ENCODE measurements at places on chromosomes 12 and 14. TPM values are rescaled to one million over a fixed set of nuclear protein-coding genes. Genes with fewer than 3 reads are reported as not detected.

Gene NRIP2
- not detected for total RNA-seq

DNA sequence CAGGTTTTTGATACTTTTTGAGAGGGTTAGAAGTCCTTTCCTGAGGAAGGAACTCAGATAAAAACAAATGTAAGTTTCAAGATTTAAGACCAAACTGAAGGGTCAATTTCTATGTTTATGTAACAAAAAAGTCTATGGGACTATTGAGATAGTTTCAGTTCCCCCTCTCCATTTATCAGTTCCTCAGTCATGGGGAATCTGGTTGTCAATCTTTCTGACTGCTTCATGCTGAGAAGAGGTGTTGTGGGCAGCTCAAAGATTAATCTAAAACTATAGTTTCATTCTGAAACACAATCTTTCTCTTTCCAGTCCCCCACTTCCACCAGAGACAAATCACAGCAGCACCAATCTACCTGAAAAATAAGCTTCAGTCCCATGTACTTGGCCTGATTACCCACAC lies 93.7 kb downstream of the KCNMB4 start:
- no peak for DNase-seq

DNA sequence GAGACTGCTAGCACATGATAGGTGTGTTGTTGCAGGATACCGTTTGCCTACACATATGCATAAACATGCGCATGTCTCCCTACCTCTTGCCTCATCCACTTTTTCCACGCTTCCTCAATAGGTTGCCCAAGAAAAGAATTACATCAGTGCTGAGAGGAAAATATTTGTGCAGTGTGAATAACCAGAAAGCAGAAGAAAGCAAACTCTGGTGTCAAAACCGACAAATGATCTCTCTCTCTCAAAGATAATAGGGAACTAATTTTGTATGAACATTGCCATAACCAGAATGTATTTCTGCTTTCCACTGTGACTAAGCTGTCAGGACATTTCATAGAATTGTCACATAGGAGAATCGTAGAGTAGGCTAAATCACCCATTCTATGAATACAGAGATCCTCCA lies 1.3 kb downstream of the CLEC7A start:
- no peak for DNase-seq

DNA sequence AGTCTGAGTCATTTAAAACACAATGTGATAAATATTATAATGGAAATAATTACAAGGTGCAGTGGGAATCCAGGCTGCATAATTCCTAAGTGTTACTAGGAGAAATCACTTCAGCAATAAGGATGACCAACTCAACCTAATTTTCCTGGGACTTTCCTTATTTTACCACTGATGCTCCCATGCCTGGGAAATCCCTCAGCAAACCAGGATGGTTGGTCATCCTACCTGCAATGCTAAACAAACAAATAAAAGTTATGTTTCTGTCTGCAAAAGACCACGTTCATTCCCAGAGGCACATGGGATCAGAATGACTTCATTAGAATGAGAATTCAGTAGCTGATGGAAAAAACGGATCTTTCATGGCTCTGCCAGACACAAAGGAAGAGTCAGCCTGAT lies 130.8 kb upstream of the RAP1B start:
- no peak for DNase-seq

DNA sequence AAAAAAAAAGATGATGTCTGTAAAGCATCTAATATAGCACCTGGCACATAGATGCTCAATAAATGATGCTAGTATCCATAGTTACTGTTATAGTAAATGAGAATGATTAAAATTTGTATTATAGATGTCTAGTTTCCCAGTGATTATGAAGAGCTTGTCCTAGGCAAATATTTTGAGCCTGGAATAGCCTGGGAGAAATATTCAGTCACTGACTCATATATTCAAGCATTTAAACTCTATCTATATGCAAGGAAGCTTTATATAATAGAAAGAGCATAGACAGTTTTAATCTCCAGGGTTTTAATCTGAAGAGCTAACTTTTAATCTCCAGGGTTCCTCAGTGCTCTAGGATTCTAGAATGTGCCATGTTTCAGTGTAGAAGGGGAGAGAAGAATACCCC lies 91.5 kb upstream of the VASH1 start:
- DNase-seq = no peak

DNA sequence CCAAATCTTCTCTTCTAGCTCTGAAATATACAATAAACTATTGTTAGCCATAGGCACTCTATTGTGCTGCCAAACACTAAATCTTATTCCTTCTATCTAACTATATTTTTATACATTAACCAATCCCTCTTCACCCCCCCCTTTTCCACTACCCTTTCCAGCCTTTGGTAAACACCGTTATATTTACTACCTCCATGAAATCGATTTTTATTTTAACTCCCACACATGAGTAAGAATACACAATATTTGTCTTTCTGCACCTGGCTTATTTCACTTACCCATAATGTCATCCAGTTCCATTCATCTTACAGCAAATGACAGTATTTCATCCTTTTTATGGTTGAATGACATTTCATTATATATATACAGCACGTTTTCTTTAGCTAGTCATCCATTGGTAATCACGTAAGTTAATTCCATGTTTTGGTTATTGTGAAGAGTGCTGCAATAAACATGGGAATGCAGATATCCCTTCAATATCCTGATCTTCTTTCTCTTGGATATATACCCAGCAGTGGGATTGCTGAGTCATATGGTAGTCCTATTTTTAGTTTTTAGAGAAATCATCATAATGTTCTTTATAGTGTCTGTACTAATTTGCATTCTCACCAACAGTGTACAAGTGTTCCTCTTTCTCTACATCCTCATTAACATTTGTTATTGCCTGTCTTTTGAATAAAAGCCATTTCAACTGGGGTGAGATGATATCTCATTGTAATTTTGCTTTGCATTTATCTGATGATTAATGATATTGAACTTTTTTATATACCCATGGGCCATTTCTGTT lies 34.2 kb upstream of the PLBD1 start:
- no peak for DNase-seq

- no peak for DNase-seq
Observed at GRCh38 chr14:76811561-76811960, 1.1 kb downstream of the ANGEL1 start.

DNA sequence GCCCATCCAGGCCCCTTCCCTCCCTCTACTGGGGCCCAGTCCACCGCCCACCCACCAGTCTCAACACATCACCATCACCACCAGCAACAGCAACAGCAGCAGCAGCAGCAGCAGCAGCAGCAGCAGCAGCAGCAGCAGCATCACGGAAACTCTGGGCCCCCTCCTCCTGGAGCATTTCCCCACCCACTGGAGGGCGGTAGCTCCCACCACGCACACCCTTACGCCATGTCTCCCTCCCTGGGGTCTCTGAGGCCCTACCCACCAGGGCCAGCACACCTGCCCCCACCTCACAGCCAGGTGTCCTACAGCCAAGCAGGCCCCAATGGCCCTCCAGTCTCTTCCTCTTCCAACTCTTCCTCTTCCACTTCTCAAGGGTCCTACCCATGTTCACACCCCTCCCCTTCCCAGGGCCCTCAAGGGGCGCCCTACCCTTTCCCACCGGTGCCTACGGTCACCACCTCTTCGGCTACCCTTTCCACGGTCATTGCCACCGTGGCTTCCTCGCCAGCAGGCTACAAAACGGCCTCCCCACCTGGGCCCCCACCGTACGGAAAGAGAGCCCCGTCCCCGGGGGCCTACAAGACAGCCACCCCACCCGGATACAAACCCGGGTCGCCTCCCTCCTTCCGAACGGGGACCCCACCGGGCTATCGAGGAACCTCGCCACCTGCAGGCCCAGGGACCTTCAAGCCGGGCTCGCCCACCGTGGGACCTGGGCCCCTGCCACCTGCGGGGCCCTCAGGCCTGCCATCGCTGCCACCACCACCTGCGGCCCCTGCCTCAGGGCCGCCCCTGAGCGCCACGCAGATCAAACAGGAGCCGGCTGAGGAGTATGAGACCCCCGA lies 6.8 kb upstream of the RNU7-1 start:
- DNase-seq = peak; percentile 72

DNA sequence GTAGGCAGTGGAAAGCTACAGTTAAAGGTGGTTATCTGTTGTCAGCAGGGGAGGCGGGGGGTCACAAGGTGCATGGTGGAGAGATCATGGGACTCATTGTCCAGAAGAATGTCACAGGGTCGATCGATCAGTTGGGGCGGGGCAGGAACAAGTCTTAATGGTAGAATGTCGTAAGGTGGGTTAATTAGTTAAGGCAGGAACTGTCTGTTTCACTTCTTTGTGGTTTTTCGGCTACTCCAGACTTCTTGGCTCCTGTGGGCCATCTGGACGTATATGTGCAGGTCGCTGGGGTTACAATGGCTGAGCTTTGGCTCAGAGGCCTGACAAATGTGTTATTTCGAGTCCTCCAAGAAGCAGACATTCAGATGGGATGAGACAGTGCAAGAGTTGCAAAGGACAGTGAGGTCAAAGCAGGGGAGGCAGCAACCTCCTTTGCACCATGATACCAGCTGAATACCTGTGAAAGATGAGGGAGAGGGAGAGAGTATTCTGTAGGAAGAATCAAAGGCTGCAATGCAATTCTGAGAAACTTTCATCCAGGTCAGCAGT lies 246.9 kb upstream of the TMEM132C start:
- no peak for DNase-seq

DNA sequence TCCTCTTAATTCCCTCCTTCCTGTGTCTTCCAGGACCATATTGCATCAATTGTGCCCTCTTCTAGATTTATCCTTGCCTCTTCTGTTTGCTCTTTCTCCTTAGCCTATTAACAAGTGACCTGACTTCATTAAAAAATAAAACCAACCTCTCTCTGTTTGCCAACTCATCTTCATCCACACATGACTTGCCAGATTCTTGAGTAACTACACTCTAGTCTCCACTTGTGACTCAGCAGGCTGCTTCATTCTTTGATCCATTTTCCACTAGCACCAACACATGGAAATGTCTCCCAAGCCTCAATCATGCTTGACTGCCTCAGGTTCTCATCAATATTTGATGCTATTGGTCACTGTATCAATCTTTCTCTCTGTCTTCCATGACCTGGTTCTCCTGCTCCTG lies 492.4 kb upstream of the TMPO start:
- no peak for DNase-seq

GRCh38 chr12:50317203-50317602 lies 33.9 kb upstream of the LIMA1 start:
- DNase-seq = no peak

Gene NTF3
- not detected for total RNA-seq

Gene CLECL1
- total RNA-seq = 1.2 TPM

Gene FAM186B
- total RNA-seq = 0.15 TPM

Gene HVCN1
- total RNA-seq = 16.0 TPM

GRCh38 chr14:56751471-56751870 lies 58.8 kb downstream of the OTX2 start:
- no peak for DNase-seq

- no peak for DNase-seq
Observed at GRCh38 chr12:101051901-101052550, 158.0 kb downstream of the SLC5A8 start.

Gene AMIGO2
- 10.3 TPM for total RNA-seq

DNA sequence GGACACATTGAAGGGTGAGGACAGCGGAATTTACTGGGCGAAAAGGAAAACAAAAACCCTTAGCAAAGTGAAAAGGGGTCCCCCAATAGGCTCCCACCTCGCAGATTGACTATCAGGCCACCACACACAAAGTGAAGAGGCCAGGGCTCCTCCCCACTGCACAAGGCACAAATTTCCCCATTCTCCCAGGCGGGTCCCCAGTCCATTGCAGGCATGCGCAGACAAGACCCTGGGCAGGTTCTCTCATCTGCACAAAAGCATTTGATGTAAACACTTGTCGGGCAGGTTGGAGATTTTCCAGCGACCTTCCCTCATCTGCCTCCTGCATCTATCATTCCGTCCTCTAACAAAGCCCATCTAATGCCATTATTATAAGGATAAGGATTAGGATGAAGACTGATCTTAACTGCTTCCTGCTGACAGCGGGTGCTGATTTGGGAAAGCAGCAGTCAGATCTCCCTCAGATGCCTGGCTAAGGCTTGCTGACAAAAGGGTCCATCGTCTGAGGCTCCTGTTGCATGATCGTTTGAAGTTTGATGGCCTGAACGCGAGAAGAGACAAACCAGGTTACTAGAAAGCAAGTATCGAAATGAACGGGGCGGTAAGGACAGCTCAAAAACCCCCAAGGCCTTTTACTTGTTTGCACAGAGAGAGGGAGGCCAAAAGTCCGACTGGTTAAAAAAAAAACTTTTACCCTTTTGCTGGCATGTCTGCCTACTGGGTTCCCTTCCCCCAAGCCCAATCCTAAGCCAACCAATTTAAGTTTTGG lies 14.4 kb downstream of the ASCL4 start:
- no peak for DNase-seq

GRCh38 chr12:103728323-103728722 lies 112.7 kb downstream of the NT5DC3 start:
- DNase-seq = no peak

DNA sequence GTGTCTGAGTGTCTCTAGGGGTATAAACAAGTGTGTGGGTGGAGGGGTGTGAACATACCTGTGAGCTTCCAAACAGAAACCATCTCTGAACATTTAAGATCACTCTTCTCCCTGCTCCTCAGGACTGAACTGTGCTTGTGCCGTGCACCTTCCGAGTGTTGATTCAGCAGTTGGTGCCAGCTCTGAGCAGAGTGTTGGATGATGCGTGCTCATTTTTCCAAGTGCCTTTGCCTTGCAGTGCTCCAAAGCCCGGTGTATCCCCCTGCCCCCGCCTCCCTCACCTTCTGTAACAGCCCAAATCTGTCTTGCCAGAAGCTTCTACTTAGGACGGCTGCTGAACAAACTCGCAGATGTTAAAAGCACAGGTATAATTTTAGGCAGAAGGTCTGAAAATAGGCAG lies 4.4 kb downstream of the WSCD2 start:
- DNase-seq = no peak

Gene PLEKHD1
- total RNA-seq = 0.19 TPM

Gene C12orf54
- total RNA-seq = not detected

- no peak for DNase-seq
Observed at GRCh38 chr12:92277795-92278194, 132.1 kb upstream of the BTG1 start.

Gene ZNF140
- total RNA-seq = 16.2 TPM

- DNase-seq = no peak
Observed at GRCh38 chr12:20309504-20310148, 58.7 kb upstream of the PDE3A start.

- DNase-seq = no peak
Observed at GRCh38 chr12:82660541-82661325, 26.0 kb upstream of the TMTC2 start.

GRCh38 chr12:47023311-47023710 lies 56.1 kb upstream of the PCED1B start:
- DNase-seq = no peak

- DNase-seq = no peak
Observed at GRCh38 chr12:11623382-11623781, 26.1 kb upstream of the ETV6 start.

DNA sequence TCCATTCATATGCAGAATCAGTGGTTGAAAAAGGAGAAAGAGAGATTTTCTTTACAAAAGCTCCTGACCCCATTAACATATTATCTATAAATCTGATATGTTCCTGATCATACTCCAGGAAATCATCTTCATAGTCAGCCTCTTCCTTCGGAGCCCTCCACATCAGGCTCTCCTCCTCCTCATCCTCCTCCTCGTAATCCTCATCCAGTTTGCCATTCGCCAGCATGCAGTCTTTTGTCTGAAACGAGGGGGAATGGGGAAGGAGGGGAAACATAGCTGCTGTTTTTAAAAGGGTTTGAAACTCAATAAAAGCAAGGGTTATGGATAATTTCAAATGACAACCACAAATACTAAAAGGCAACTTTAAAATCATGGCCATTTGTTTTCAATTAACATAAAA lies 60.9 kb downstream of the DICER1 start:
- no peak for DNase-seq

Measured in activated CD4-positive, alpha-beta T cell treated with anti-CD3 and anti-CD28 coated beads, Interleukin-2, amount 10 ng/mL, durations not matched to agents 7 days and 5 days (primary cell).